Activated T-cell treated with anti-CD3 and anti-CD28 coated beads, Interleukin-2, amount 50 U/mL, for 4 hours (primary cell): ENCODE measurements at places on chromosomes 6 and 20. TPM values are rescaled to one million over a fixed set of nuclear protein-coding genes. Genes with fewer than 3 reads are reported as not detected.

- DNase-seq, result peak; percentile 7
Observed at GRCh38 chr6:56595490-56596122, 47.1 kb downstream of the DST start.

PIGT gene
- total RNA-seq, result 90.9 TPM

DNA sequence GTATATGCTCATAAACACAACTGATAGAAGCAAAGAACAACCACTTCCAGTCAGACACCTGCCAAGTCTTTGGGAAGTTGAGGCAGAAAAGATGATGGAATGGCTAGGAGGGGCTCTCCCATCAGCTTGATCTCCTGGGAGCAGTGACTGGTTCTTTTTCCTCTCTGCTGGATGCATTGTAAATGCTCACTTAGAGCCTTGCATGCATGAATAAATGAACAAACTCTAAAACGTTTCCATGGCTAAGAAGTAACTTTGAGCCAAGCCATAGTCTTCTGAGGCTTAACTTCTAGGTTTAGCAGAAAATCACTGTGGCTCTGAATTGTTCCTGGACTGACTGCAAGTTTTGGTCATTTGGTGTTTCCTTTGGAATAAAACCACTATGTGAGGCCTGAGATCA is 166.4 kb upstream of the CITED2 start:
- no peak for DNase-seq

HLA-DQB1 gene
- 3.8 TPM for total RNA-seq

GRCh38 chr20:44200983-44201382 is 9.6 kb downstream of the OSER1 start:
- no peak for DNase-seq

GRCh38 chr6:89934685-89935366 is 40.6 kb downstream of the GJA10 start:
- no peak for DNase-seq

GRCh38 chr20:8790442-8791074 is 278.3 kb upstream of the PLCB4 start:
- no peak for DNase-seq

PHACTR1 gene
- 0.26 TPM for total RNA-seq

- DNase-seq, result no peak
Observed at GRCh38 chr6:105319331-105319730, 83.6 kb downstream of the PREP start.

GRCh38 chr6:145349950-145350510 is 385.3 kb downstream of the EPM2A start:
- no peak for DNase-seq

FUT9 gene
- total RNA-seq, result not detected

DNA sequence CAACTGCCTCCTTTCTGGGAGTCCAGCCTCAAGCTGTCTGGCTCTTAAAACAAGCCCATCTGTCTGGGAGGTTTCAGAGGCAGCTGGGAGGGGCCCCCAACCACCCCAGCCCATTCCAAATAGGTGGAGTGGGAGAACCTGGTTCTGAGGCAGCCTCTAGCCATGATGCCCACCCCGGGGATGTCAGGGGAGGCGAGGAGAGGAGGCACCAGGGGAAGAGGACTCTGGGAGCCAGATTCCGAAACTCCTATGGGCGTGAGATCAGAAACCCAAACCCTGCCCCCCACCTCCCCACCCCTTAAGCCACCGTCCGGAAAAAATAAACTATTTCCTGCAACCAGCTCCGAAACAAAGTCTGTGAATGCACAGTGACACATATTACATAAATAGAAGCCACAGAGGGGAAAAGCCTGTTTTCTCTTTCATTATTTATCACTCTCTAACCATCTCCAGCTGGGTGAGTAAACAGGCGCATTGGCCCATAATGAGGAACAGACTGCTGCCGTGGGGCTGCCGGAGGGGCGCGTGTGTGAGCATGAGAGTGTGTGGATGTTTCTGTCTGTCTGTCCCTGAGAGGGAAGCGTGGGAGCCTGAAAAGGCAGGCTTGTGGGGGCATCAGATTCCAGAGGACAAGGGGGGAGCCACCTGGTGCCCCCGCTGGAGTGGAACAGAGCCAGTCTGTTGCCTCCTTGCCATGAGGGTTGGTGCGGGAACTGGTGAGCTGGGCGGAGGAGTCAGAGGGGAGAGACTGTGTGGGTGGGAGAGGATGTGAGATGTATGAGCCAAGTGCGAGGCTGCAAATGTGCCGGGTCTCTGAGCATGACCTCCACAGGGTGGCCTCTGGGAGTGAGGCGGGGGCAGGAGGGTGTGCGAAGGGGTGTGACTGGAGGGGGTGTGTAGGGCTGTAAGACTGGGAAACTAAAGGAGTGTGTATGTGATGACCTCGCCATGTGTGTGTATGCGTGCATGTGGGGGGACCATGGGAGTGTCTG is 14.3 kb upstream of the FOXP4 start:
- peak; percentile 64 for DNase-seq

GRCh38 chr20:55745840-55746239 is 259.5 kb downstream of the CBLN4 start:
- no peak for DNase-seq

ANKRD66 gene
- not detected for total RNA-seq

GRCh38 chr6:20623761-20624160 is 89.5 kb downstream of the CDKAL1 start:
- no peak for DNase-seq

- no peak for DNase-seq
Observed at GRCh38 chr6:154619146-154619545, 108.7 kb upstream of the CNKSR3 start.

DYNLT2 gene
- 1.7 TPM for total RNA-seq

DNA sequence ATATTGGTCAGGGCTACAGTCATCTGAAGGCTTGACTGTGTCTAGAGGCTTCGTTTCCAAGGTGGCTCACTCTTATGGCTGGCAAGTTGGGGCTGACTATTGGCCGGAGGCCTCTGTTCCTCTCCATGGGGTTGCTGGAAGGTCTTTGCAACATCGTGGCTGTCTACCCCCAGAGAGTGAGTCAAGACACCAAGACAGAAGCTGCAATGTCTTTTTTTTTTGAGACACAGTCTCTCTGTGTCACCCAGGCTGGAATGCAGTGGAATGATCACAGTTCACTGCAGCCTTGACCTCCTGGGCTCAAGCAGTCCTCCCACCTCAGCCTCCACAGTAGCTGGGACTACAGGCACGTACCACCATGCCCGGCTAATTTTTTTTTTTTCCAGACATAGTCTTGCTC is 29.4 kb upstream of the KIF3B start:
- DNase-seq, result no peak

GRCh38 chr6:108948181-108948661 is 100.0 kb downstream of the ARMC2 start:
- no peak for DNase-seq

GRM1 gene
- total RNA-seq, result not detected

HLA-DMB gene
- total RNA-seq, result 0.46 TPM
